ENCODE measurements at places on chromosomes 13 and 19.
A peak's percentile ranks its signal among the peaks of the same experiment; 100 is the strongest.

DNA sequence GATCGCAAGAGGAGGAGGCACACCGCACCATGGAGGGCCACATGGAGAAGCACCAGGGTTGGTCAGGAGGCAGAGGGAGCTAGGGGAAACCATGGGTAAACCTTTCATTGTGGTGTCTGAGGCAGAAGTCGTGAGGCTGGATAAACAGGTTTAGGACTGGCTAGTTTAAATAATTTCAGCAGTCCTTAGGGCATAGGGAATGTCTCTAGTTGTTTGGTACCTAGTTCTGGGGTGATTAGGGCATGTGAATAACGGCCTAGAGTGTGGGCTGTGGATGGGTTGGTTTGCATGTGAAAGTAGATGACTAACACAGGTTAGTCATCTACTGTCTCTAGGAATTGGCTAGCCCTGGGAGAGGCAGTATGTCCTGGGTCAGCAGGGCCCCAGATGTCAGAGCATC, 102.3 kb downstream of the STOML3 start:
- DNase-seq: no peak

DNA sequence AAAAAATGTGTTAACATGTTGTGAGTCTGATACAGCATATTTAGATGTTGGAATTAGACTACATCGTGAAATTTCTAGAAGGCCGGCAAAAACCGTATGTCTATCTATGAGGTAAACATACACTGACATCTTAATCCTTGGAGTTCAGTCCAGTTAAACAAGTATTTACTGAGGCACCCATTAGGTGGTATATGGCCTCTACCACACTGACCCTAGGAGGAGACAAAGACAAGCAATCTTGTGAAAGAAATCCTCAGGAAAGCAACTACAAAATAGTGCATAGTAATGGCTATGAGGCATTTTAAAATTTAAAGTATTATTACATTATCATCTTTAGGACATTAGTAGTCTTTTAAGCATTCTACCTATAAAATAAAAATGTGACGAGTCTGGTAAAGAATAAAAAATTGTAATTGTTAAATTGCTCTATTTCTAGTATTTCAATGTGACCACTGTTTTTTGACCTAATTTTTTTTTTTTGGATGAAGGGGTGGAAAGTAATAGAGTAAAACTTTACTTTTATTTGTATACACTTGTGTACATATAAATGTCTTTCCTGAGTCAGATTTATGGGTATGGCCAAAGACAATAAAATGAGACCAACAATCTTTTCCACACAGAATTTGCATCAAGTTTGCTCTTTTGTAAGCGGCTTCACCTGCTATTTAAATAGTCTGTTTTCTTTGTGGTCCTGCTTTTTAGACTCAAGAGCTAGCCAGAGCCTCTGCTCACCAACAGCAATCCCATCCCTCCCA, 50.5 kb downstream of the KATNAL1 start:
- no peak for DNase-seq

DNA sequence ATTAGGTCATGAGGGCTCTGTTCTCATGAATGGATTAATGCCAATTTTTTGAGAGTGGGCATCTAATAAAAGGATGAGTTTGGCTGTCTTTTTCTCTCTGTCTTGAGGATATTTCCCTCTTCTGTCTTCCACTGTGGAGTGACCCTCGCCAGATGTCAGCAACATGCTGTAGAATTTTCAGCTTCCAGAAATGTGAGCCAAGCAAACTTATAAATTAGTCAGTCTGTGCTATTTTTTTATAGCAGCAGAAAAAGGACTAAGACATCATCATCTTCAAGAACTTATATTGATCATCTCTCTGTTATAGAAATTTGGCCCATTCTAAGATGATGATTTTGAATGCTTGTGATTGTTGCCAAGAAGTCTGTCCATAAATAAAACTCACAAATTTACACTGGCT, 431.4 kb downstream of the FGF9 start:
- DNase-seq: no peak

GRCh38 chr13:109345433-109345941, 440.9 kb downstream of the IRS2 start:
- no peak for DNase-seq

GRCh38 chr13:24381541-24382265, 72.3 kb downstream of the C1QTNF9 start:
- no peak for DNase-seq

GRCh38 chr13:65336916-65337315, 1893.2 kb downstream of the PCDH9 start:
- no peak for DNase-seq

DNA sequence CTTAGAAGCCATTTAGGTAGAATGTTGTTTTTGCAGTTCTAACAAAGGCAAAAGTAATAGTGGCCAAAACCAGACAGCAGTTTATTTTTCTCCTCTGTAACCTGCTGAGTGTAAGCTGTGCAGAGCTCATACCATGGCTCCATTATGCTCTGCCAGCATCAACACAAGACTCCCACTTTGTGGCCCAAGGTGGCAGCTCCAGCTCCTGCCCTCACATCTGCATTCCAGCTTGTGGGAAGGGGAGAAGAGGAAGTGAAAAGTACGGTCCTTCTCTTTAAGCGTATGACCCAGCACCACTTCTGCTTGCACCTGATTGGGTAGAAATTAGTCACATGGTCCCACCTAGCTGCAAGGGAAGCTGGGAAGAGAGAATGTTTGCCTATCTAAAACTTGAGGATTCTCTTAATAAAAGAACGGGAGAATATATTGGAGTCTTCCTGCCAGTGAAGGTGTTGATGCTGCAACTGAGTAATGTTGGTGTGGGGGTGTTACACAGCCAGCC, 19.2 kb downstream of the ADGRE1 start:
- DNase-seq: no peak

- DNase-seq: no peak
Observed at GRCh38 chr13:75870397-75870903, 234.3 kb downstream of the LMO7 start.

DNA sequence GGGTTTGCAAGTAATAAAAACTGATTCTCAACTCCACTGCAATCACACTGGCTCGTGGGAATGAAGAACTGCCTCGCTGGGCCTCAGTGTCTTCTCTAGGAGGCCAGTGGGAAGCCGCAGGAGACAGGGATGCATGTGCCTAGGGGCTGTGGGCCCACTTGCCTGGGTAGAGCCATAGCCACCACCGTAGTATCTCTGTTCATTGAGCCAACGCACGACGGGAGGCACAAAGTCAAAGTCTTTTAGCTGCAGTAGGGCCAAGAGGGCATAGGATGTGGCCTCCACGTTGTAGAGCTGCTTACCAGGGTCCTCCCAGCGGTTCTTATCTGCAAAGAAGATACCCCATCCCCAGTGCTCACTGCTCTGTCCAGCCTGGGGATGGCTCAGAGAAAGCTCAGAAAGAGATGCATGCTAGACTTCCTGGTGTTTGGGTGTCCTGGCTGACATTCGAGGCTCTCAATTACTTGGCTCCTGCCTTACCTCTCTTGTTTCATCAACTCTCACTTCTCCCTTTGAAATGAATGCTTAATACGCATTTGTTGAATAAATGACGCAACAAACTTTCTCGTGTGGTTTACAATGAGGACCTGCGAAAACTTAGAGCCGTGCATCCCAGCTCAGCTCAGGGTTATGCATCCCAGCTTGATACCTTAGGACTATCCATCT, 16.1 kb upstream of the TNFSF14 start:
- DNase-seq: no peak

DNA sequence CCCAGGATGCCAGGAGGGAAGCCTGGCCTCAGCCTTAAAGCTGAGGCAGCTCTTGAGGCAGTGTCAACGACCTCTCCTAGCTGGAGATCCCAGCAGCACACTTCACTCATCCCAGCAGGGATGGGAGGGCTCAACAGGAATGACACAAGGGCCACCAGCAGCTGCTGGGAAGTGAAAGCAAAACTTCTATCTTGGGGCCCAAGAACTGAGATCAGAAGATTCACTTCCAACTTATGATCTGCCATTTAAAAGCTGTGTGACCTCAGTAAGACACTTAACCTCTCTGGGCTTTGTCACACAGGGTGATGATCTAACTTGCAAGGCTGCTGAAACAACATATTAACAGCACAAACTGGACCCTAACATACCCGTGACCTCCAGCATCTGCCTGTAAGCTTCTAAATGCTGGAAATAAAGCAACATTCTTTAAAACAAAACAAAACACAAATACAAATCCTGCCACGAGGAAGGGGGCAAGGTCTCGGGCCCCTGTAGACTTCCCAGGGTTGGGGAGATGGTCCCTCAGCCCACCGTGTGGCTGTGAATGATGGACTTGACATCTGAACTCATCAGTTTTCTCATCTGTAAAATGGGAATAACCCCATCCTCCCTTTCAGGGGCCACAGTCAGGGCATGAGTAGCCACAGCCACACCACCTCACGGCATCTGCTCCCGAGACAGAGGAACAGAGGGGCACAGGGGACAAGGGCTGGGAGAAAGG, 22.7 kb downstream of the ELL start:
- DNase-seq: no peak

DNA sequence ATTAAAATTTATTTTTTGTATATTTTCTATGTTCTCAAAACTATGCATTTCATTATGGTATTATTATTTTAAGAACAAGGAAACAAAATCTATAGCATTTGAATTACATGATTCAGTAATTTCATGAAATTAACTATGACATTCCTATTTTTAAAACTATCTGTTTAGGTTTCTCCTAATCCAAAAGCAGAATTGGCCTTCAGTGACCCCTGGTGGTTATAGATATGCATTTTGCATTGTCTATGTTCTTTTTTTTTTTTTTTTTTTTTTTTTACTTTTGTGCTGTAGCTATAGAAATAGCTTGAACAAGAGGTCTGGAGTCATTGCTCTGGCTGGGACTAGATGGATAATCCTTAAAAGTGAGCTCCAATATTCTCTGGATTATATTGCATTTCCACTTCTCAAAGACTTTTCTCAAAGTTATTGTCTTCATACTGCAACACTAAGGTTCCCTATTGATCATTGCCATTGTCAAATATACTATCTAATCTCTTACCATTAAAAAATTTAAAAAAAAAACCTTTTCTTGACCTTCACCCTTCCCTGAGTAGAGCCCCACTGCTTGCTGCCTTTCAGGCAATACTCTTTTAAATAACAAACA, 15.9 kb upstream of the DNAJC3 start:
- no peak for DNase-seq

DNA sequence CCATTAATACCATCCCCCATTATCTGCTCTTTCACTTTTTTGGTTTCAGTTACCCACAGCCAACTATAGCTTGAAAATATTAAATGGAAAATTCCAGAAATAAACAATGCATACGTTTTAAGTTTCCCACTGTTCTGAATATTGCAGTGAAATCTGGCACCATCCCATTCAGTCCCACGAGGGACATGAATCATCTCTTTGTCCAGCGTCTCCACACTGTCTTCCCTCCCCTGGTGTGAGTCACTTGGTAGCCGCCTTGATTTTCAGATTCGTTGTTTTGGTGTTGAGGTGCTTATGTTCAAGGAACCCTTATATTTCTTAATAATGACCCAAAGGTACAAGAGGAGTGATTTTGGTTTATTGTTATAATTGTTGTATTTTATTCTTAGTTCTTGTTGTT, 246.1 kb downstream of the DCT start:
- DNase-seq: no peak

GRCh38 chr13:27259831-27260230, 8.5 kb downstream of the RPL21 start:
- no peak for DNase-seq

- no peak for DNase-seq
Observed at GRCh38 chr13:76872675-76873074, 13.5 kb downstream of the KCTD12 start.

- DNase-seq: no peak
Observed at GRCh38 chr19:51136851-51137551, 5.1 kb upstream of the SIGLEC7 start.

DNA sequence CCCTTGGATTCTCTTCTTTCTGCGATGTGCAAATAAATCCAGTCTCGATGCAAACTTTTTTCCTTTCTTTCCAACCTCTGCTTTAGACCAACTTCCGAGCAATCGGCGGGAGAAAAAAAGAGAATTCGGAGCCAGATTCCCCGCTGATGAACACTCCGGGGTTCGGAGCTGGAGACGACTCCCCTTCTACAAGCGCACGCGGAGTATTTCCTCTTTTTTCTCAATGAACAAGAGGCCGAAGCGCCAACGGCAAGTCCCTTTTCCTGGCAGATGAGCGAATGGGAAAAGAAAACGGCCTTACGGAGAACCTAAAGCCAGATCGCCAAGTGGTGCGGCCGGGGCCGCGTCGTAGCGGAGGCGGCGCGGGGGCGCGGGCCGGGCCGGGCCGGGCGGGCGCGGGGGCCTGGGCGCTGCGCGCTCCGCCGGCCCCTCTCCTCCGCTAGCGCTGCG, 250 bp downstream of the SPRY2 start:
- DNase-seq: no peak

- peak; percentile 41 for DNase-seq
Observed at GRCh38 chr19:56066152-56067023, 54.7 kb downstream of the ZNF787 start.

DNA sequence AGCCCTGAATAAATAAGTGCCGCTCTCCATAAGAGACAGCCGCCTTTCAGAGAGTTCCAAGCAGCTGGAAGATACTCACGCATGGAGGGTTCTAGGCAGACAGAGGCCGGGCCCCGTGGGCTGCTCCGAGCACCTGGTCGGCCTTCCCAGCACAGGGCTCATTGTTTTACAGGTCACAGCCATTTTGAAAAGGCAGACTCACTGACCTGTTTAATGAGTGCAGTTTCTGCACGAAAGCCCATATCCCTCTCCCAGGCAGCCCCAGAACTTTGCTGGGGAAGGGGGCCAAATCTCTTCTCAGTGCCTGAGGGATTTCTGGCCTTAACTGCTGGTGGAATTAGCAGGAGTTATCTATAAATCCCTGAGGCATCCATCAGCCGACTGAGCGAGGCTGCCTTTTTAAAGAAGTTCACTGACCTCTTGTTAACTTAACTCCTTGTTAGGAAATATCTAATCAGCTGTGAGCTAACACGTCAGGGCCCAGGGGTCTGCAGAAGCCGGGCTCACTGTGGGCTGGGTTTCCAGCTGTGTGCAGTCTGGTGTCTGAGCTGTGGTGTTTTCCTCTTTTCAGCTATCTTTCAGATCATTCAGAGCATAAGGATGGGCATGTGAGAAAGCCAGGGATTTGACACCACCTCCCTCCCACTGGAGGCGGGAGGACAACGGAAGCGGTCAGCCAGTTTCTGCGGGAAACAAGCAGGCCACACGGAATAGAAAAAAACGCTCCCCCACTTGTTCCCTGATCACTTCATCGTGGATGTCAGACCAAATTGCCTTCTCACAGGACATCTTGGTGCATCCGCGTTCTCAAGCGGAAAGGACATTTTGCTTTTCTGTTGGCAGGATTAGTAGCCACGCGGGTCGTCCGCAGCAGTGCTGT, 23.3 kb downstream of the SERP2 start:
- no peak for DNase-seq

- no peak for DNase-seq
Observed at GRCh38 chr13:113882267-113882630, 18.4 kb upstream of the GAS6 start.

GRCh38 chr19:6108721-6109633, 1.3 kb downstream of the RFX2 start:
- DNase-seq: peak; percentile 59

GRCh38 chr13:106432636-106433035, 102.8 kb downstream of the EFNB2 start:
- DNase-seq: no peak
